ENCODE measurements at places on chromosomes 3 and 15.

DNA sequence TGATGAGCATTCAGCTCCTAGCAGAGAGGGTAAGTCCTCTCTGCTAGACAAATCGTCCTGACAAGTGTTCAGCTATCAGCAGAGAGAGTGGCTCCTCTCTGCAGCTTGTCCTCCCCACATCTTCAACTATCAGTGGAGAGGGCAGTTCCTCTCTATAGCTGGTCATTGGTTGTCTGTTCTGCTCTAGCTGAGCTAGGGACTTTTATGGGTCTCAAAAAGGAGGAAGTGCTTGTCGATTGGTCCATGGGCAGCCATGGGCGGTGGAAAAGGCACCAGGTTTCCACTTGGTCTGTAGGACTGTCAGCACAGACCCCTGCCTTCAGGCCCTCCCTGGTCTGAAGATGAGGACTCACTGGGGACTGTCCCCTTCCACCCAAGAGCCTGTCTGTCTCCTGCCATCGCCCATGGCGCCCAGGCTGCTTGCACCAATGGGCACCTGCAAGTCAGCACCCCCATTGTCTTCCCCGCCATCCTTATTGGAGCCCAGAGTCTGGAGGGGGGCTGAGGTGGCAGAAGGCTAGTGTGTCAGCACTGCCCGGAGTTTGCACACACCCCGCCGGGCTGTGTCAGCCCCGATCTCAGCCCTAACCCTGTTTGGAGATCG, 264.7 kb downstream of the ZBBX start:
- no peak for DNase-seq

GRCh38 chr15:35256141-35256540, 171.0 kb upstream of the NANOGP8 start:
- DNase-seq = no peak

GRCh38 chr3:39196671-39197356, 4.4 kb upstream of the XIRP1 start:
- DNase-seq = no peak

GRCh38 chr3:6860954-6861624, at the start of gene GRM7:
Gene GRM7, plus strand, starts transcription at chr3:6861115.
- no peak for DNase-seq

- DNase-seq = no peak
Measured at GRCh38 chr15:80850941-80851451, 71.8 kb downstream of the CEMIP start.

GRCh38 chr15:31306426-31307269, 20.0 kb upstream of the KLF13 start:
- no peak for DNase-seq
